ENCODE measurements at places on chromosomes 16 and 17.

- DNase-seq: no peak
Measured at GRCh38 chr17:72372185-72372584, 251.4 kb downstream of the SOX9 start.

- no peak for DNase-seq
Measured at GRCh38 chr16:19186408-19186807, 18.4 kb downstream of the SYT17 start.

DNA sequence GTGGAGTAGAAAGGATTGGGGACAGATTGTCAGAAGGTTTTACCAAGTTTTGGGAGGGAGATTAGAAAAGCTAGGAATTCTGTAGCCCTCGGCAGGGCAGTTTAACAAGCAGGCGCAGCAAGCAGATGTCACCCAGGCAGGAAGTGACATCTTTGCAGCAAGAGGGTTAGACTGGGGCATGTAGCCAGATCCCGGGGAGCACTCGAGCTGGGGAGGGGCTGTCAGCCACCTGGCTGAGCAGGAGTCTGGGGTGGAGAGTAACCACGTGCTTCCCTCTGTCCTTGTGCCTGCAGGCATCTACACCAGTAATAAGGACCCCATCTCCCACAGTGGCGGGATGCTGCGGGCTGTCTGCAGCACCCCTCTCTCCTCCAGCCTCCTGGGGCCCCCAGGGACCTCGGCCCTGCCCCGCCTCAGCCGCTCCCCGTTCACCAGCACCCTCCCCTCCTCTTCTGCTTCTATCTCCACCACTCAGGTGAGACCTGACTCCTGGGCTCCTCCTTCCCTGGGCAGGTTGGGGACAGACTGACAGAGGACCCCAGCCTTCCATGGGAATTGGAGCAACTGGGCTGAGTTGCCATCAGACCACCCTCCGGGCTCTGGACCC is 12.2 kb downstream of the MLLT6 start:
- DNase-seq: no peak

DNA sequence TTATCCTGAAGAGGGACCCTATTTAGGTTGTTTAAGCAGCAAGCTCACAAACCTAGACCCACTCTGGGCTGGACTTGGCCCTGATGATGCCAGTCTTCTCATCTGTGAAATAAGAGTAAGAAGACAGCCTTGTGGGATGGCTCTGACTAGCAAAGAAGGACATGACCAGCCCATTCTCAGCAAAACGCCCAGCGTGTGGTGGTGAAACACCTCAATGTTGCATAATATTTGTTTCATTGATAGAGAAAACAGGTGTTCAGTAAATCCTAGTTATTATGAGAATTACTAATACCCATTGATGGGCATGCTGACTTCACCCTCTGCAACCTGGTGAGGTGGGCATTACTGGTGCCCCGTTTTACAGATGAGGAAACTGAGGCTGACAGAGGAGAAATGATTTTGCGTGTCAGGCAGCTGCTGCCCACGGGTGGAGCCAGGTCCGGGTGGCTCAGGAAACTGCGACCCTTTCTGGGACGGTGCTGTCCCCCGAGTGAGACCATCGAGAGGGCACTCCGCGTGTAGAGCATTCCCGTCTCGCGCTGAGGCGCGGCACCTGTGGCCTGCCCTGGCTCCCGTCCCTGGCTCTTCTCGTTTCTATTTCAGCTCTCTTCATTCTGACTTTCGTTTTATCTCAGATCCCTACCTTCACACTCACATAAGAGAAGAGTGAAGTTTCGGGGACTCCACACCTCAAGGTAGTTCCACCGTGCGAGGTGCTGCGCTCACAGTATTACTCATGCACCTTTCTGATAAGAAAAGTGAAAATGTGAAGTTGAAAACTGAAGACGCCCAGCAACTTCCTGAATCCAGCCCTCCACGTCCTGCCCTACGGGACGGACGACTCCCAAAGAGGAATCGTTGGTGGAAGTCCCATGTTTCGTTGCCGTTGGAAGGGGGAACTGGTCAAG is 48.5 kb downstream of the IRF8 start:
- no peak for DNase-seq

DNA sequence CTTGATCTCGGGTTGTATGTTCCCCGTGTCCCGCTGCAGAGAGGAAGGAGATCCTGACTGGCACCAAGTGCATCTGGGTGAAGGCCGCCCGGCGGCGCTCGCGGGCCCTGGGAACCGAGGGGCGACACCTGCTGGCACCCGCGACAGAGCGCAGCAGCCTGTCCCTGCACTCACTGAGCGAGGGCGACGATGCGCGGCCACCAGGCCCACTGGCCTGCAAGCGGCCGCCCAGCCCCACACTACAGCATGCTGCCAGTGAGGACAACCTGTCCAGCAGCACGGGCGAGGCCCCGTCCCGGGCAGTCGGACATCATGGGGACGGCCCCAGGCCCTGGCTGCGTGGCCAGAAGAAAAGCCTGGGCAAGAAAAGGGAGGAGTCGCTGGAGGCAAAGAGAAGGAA is 7.5 kb downstream of the BTBD17 start:
- DNase-seq: no peak

GRCh38 chr16:74503412-74503811 is 82.1 kb upstream of the CLEC18B start:
- no peak for DNase-seq

GRCh38 chr16:2385190-2385836 is 43.9 kb upstream of the CCNF start:
- DNase-seq: no peak

GRCh38 chr16:1903845-1904840 is 14.1 kb downstream of the HS3ST6 start:
- DNase-seq: no peak

GRCh38 chr17:50100480-50100883 is 5.3 kb downstream of the PDK2 start:
- no peak for DNase-seq

DNA sequence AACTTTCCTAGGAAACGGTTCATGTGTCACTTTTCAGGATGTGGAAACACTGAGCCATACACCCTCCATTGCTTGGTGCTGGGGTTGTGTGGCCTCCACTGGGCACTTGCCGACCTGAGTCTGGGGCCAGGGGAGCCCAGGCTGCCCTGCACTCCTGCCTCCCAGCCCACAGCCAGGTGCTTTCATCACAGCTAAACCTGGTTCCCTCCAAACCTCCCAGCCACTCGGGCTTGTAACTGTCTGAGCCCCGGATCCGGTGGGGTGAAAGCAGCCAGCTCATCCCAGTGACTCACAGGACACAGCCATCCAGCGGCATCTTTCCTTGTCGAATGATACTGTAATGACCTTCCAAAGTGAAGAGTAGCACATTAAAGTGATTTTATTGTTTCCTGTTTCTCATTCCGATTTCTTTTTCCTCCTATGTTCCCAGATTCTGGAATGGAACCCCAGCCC is 19.8 kb downstream of the CARHSP1 start:
- DNase-seq: no peak

DNA sequence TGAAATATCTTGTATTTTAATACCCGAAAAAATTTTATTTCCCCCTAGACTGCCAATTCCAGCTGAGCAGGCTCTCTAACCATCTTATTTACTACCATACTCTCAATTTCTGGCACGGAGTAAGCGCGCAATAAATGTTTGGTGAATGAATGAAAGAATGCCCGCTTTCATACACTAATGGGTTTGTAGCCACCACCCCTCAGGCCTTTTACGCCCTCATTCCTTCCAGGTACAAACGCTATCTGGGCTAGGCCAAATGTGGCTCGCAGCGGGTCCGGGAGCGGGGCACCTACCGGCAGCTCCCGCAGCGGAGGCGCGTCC is 536 bp upstream of the PLD2 start:
- DNase-seq: no peak

DNA sequence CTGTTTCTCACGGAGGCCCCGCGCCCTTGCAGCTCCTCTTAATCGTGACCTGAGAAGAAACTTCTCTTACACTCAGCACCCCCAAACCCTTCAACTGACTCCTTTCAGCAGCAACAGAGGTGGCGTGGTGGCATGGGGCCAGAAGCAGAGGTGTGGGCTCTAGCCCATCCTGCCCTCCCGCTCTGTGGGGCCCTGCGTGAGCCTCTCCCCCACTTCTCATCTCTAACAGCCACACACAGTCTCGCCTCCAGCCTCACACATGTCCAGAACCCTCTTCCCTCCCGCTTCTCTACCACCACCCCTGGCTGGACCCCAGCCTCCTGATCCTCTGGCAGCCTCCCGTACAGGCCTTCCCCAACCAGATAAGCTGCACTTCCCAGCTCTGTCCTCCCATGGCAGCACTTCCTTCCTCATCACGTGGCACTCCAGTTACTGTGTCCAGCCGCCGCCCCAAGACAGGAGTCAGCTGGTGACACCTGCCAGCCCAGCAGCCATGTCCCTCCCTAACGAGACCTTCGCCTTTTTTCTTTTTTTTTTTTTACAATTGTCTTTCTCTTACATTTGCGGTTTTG is 30.5 kb downstream of the NSMCE1 start:
- DNase-seq: no peak

- DNase-seq: no peak
Measured at GRCh38 chr16:8581831-8582580, 8.3 kb downstream of the TMEM114 start.

- no peak for DNase-seq
Measured at GRCh38 chr17:69497161-69497560, 82.7 kb downstream of the MAP2K6 start.

- no peak for DNase-seq
Measured at GRCh38 chr17:41018541-41018940, 8.5 kb downstream of the KRTAP1-5 start.

DNA sequence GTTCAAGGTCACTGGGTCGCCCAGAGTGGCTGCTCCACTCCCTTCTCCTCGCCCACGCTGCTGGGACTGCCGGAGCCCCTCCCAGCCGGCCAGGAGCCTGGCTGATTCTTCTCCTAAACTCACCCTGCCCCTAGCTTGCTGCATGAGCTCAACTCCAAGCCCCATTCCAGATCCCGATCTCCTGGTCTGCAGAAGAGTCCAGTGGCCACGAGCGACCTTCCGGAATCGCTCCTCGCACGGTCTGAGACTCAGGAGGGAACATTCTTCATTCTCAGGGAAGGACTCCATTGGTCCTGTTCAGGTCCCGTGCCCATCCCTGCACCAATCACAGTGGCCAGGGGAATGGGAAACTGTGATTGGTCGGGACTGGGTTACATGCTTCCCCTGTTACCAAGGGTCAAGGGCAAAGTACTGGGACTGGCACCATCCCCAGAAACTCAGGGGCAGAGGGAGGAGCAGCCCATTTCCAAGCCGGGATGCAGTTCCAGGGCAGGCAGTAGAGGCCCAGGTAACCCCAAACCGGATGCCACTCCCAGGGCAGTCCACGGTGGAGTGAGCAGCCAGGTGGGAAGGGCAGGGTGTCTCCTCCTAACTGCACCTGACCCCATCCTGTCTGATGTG is 24.5 kb upstream of the CIBAR2 start:
- DNase-seq: no peak

DNA sequence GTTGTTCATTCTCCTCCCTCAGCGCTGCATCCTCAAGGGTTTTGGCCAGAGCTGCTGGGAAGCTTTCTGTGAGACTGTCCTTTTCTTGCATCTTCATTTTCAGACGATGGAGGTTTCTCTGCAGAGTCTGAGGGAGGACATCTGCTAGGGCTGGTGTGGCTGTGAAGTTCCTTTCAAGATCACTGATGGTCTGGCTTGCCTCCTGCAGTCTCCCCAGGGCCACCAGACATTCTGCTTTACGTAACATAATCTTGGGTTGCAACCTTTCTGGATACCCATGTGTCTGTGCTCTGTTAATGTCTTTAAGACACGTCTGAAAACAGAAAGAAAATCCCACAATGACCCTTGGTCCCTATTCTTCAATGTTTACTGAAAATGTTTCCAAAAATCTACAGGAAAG is 29.0 kb downstream of the SMYD4 start:
- no peak for DNase-seq

- no peak for DNase-seq
Measured at GRCh38 chr16:63960321-63960720, 1161.5 kb downstream of the CDH11 start.

DNA sequence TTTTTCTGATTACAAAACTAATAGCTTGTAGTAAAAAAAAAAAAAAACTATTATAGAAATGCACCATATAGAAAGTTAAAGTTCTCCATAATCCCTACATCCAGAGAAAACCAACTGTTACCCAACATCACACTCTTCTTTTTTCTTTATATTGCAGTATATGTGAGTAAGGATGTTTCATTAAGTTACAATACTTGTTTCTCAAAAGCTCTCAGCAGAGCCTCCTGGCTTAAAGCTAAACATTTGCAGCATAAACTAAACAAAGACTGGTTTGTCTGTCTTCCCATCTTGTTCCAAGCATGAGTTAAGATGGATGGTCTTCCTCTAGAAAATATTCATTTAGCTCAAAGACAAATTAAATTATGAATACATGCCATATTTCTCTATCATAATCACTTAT is 25.2 kb downstream of the GRB2 start:
- DNase-seq: no peak

DNA sequence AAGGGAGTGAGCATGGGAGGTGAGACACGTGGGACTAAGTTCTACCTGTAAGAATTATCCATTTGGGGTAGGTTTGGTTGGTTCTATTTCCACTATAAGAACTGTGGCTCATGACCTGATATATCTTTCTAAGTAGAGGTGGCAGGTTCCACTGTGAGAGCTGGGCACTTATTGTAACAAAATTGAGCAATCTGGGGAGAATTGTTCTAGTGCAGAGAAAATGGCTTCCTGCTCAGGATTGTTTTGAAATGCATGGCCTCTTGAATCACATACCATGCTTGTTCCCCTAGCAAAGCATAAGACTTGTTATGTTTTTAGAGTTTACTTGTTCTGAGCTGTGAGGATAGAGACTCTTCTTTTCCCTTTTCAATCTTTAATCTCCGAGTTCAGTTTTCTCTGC is 125.9 kb downstream of the MAP2K6 start:
- no peak for DNase-seq

GRCh38 chr17:45425984-45426413 is 6.7 kb downstream of the ARHGAP27 start:
- DNase-seq: no peak

DNA sequence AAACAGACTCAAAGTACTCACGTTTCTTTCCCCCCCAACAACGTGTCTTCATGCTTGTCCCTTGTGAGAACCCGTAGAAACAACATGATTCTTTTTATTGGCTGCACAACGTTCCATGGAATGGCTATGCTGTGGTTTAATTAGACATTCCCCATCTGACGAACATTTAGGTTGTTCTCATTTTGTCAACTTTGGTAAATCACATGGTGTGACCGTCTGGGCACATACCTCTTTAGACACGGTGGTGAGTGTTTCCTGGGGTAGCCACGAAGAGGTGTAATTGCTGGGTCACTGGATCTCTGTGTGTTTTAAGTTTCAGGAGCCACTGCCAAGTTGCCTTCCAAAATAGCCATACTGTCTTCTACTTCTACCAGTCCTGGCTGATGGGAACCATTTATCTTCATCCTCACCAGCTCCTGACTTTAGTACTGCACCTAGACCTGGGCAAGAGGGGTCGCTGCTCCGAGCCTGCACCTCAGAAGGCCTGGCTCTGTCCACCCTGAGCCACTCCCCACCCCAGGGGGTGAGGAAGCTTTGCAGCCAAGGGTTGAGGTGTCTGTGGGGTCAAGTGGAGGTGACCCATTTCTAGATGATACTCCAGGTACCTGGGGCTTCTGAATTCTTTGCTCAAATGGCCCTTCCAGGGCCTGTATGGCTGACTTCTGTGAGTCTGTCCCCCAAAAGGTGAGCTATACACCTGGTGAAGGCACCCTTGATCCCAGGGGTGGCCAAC is 84.7 kb downstream of the IRX5 start:
- DNase-seq: no peak

Data from NCI-H1048 (cell line).